ENCODE measurements at places on chromosomes 7 and 10. TPM values are rescaled to one million over a fixed set of nuclear protein-coding genes. Genes with fewer than 3 reads are reported as not detected.

Gene CASP2
- total RNA-seq: 107 TPM

Gene NSMCE4A
- total RNA-seq: 67.8 TPM

Gene DGKI
- 1.3 TPM for total RNA-seq

Gene CFAP70
- total RNA-seq: 0.86 TPM

- DNase-seq: no peak
Measured at GRCh38 chr7:69677054-69677852, 79.0 kb downstream of the AUTS2 start.

DNA sequence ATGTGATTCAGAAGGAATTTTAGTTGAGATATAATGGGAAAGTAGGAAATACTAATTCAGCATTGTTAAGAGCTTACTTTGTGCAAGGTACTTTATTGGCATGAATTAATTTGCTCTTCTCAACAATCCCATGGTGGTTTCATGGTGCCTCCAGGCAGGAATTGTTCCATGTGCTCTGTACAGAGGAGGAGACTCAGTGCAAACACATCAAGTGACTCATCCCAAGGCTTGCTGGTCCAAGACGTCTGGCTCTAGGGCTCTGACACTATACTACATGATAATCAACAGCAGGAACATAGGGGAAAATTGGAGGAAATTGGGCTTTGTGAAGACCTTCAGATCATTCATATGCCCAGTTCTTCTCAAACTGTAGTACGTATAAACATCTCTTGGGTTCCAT lies 66.5 kb upstream of the PRKG1 start:
- DNase-seq: no peak

DNA sequence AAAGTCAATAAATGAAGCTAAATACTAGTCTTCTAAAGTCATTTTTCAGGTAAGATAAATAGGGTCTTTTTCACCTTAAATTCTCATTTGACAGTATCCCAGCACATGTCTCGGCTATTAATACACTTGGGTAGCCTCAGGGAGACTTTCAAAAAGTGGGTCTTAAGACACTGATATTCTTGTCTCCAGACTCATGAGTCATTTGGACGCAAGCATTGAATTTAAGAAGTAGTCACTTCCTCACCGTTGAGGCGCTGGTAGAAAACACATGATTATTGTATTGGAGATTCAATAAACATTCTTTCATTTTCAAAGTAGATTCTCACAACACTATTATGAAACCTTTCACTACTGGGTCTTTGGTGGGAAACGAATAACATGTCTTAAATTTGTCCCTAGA lies 108.9 kb upstream of the SP8 start:
- no peak for DNase-seq

DNA sequence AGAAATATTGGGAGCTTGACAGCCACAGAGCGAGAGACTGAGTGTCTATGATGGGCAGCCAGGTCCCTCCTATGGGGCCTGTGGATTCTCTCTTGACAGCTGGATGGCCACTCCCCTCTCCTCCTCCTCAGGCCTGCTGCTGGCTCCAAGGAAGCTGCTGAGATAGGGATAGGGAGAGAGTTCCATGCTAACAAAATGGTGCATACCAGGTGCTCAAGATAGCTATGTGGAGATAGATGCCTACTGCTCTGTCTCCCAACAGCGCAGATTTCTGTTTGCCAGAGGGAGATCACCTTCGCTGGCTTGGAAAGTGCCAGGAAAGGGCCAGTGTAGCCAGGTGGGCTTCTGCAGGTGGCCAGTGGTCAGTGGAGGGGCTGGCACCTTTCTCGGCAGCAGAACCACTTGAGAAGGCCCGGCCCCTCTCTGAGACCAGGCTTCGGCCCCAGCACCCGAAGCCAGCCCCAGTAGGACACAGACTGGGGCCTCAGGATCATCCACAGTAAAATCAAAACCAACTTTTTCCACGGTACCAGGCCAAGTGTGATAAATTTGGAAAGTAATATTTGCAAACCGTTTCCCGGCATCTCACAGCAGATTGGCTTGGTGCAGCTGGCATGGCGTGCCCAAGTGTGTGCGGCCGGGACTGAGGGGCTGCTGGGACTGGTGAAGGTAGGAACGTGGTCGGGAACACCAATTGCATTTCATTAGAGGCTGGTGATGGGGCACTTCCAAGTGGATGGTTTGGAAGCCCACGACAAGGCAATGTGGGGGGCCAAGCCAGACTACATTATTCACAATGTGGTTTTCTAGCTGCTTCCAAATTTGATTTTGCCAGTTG lies 139.6 kb downstream of the PTPN20 start:
- DNase-seq: no peak

- DNase-seq: no peak
Measured at GRCh38 chr10:5047912-5048628, 44.4 kb upstream of the AKR1C2 start.

DNA sequence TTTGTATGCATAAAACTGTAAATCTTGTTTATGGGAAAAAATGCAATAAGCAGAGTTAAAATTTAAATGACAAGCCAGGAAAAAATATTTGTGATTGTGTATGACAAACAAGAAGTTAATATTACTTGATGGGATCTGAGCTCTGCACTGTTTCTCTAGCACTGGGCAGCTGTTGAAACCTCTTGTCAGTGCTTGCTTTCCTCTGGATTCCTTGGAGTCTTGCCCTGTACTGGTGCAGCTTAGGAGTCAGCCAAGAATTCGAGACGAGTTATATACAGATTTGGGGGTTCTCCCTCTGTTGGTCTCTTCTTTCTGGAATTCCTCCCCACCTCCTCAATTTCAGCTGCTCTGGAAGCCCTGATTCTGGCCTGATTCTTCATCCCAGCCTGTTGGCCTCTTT lies 24.3 kb upstream of the OPN4 start:
- DNase-seq: no peak

DNA sequence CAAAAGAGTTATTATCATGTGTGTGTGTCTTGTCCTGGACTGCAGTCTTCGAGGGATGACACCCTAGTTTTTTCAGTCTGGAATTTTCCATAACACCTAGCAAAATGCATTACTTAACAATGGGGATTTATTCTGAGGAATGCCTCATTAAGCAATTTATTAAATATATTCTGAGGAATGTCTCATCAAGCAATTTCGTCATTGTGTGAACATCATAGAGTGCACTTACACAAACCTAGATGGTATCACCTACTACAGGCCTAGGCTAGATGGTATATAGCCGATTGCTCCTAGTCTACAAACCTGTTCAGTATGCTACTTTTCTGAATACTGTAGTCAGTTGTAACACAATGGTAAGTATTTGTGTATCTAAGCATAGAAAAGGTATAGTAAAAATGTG lies 1.1 kb upstream of the STEAP4 start:
- DNase-seq: no peak

- no peak for DNase-seq
Measured at GRCh38 chr7:80916770-80917741, 1.8 kb downstream of the SEMA3C start.

DNA sequence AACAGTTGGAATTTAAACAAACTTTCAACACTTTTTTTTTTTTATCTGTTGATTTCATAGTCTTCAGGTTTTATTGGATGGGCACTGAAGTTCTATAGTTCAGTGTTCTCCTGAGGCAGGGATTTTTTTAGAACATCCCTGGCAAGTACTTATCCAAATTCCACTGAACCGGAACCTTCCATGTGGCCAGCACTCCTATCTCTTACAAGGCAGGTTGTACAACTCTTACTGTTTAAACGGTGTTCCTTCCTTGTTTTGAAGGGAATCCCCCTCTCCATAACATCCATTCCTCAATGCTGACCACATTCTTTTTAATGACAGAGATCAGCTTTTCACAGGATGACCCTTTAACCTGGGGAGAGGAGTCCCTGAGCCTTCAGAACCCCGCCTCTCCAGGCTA lies 238.9 kb upstream of the CTBP2 start:
- DNase-seq: no peak

DNA sequence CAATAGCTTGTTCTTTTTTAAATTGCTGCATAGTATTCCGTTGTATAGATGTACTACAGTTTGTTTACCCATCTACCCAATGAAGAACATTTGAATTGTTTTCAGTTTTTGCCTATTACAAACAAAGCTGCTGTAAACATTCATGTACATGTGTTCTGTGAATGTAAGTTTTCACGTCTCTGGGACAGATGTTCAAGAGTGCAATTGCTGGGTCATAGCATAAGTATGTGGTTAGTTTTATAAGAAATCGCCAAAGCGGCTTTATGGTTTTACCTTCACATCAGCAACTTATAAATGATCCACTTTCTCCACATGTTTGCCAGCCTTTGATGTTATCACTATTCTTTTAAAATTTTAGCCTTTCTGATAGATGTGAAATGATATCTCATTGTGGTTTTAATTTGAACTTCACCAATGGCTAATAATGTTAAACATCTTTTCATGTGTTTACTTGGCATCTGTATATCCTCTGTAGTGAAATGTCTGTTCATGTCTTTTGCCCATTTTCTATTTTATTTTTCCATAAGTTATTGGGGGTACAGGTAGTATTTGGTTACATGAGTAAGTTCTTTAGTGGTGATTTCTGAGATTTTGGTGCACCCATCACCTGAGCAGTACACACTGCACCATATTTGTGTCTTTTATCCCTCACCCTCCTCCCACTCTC lies 73.5 kb downstream of the TBXAS1 start:
- DNase-seq: no peak
